ENCODE measurements at places on chromosomes 13 and 19.
A peak's percentile ranks its signal among the peaks of the same experiment; 100 is the strongest.

- DNase-seq, result no peak
These were observed 1.7 kb upstream of the KLK13 start for GRCh38 chr19:51066393-51067186.

DNA sequence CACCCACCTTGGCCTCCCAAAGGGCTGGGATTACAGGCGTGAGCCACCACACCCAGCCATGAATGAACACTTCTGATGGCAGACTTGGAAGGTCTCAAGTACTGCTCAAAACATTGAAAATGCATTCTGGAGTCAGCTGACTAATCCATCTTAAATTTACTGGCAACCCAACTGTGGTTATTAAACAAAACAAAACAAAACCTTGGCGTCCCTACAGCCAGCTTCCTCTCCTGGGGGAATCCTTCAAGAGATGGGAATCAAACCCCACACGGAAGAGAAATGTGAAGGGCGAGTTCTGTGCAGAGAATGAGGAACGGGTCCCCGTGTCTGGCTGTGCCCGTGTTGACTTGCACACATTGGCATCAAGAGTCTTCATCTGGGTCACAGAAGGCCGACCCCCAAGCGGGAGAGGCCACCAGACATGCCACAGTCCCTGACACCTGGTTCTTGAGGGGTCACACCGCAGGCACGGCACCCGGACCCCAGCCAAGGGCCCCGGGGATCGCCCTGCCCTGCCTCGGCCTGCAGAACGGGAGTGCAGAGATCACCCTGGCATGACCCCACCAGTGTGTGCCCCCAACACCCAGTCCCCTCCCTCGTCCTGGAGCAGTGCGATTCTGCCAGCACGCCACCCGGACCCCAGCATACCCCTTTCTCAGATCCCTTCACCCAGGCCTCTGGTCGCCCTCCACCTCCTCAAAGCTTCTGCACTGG is 3.2 kb downstream of the MAP2K2 start:
- DNase-seq, result no peak

GRCh38 chr13:35621989-35622388 is 145.5 kb upstream of the MAB21L1 start:
- DNase-seq, result no peak

DNA sequence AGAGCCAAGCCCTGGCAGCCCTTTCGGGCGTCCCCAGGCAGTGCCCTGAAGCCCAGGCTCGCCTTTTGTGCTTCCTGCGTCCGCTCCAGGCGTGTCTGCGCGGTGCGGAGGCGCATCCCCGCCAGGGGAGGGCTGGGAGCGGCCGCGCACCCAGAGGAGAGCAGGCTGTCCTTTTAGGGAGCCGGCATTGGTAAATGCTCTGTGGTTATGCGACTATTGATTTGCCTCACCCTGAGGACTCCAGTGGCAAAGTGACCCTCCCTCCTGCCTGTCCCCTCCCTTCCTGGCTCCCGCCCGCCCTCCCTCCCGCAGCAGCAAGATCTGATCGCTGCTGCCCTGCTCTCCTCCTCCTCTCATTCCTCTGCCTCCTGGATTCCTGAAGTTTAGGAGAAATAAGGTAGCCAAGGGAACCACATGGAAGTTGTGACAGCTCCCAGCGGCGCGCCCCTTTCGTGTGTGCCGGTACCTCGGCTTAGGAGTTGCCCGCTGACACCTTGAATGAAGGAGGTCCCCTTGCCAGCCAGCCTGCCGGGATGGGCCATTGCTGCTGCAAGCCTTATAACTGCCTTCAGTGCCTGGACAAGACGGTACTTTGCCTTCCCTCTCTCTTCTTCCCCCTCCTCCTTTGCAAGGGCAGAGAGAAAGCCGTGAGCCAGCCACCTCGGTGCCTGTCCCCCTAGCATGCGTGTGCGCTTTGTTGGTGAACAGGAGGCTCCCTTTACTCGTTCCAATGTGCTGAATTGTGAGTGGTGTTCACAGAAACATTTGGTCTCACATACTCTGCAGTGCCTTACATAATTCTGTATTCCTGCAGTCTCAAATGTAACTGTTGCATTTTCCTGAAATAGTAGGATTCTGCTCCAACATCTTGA is 166.9 kb downstream of the SLC7A1 start:
- peak; percentile 72 for DNase-seq

- no peak for DNase-seq
These were observed 6.0 kb downstream of the ERVV-1 start for GRCh38 chr19:53019684-53020083.

GRCh38 chr19:40217027-40217810 is 965 bp downstream of the TTC9B start:
- DNase-seq, result no peak

- no peak for DNase-seq
These were observed 444.8 kb downstream of the LIG4 start for GRCh38 chr13:107770541-107770940.

DNA sequence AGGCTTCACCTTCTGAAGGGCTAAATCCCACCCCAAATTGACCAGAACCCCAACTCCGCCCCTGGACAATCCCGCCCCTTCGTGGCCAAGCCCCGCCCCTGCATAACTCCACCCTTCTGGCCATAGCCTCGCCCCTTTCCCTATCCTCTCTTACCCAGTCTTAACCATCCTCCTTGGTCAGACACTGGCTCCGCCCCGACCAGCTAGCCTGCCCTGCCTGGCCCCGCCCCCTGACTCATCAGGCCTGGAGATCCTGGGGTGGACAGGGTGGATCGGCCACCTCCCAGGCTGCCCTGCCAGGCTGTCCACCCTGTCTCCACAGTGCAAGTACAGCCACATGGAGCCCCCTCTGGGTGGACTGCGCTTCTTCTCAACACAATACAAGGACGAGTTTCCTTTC is 8.0 kb upstream of the ZNF358 start:
- DNase-seq, result peak; percentile 57

- DNase-seq, result no peak
These were observed 2.3 kb downstream of the KISS1R start for GRCh38 chr19:919199-920050.

DNA sequence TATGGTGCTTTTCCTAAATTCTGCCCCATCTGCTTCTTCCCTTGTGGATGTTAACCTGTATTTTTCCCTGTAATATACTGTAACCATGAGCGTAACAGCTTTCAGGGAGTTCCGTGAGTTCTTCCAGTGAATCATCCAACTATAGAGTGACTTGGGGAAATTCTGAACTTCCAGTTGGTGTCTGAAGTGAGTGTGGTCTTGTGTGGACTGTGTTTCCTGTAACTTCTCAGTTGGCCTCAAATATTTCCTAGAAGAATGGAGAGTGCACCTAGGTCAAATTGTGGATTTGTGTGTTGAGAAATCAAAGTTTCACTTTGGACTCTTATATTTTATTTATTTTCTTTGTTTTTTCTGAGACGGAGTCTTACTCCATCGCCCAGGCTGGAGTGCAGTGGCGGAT is 11.0 kb upstream of the ZNF766 start:
- no peak for DNase-seq

GRCh38 chr13:79525064-79525857 is 44.3 kb downstream of the NDFIP2 start:
- no peak for DNase-seq

- DNase-seq, result peak; percentile 18
These were observed 1124.9 kb downstream of the DIAPH3 start for GRCh38 chr13:59038824-59039223.

GRCh38 chr13:46345398-46345797 is 41.7 kb downstream of the RUBCNL start:
- DNase-seq, result no peak

- no peak for DNase-seq
These were observed 116.8 kb downstream of the ENOX1 start for GRCh38 chr13:43669964-43670363.

- no peak for DNase-seq
These were observed 2.4 kb downstream of the DHX34 start for GRCh38 chr19:47351548-47351947.

DNA sequence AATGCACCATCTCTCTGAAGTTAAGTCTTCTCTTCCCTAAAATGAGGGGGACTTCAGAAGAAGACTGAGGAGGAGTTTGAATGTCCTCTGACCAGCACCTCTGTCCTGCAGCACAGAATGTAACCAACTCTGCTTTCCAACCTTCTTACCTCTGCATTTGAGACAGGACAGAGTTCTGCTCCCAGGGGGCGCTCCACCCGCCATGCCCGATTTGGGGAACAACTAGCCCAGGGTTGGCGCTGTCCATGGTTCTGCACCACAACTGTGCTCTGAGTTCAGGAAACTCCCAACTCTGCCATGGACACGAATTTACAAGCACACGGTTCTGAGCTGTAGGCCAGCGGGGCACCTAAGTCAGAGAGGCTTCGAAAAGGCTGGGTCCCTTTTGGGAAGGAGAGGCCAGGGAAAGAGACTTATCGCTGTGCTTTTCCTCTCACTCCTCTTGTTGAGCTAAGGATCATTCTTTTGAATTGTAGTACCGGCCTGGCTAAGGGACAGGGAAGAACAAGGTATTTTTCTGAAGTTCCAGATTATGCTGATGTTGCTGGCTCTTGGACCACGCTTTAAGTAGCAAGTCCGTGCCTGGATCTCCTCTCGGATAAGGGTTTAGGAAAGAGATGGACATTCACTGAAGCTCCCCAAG is 22.2 kb downstream of the SIGLEC5 start:
- peak; percentile 74 for DNase-seq

GRCh38 chr19:45876411-45877197 is 9.3 kb downstream of the IRF2BP1 start:
- peak; percentile 55 for DNase-seq

DNA sequence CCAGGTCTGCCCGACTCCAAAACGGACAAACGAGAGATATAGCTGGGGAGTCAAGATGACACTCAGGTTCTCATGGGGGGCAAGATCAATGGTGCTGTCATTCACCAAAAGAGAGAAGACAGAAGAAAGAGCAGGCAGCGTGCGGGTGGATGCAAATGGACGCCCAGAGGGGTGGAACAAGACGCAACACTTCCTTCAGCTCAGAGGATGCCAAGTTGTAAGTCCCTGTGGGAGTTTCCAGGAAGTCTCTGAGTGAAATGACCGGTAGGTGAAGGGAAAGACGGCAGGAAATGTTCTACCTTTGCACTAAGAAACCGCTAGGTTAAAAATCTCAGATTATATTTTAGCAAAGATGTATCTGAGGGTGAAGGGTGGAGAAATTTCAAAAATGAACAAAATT is 26.5 kb downstream of the TUBGCP3 start:
- DNase-seq, result no peak

DNA sequence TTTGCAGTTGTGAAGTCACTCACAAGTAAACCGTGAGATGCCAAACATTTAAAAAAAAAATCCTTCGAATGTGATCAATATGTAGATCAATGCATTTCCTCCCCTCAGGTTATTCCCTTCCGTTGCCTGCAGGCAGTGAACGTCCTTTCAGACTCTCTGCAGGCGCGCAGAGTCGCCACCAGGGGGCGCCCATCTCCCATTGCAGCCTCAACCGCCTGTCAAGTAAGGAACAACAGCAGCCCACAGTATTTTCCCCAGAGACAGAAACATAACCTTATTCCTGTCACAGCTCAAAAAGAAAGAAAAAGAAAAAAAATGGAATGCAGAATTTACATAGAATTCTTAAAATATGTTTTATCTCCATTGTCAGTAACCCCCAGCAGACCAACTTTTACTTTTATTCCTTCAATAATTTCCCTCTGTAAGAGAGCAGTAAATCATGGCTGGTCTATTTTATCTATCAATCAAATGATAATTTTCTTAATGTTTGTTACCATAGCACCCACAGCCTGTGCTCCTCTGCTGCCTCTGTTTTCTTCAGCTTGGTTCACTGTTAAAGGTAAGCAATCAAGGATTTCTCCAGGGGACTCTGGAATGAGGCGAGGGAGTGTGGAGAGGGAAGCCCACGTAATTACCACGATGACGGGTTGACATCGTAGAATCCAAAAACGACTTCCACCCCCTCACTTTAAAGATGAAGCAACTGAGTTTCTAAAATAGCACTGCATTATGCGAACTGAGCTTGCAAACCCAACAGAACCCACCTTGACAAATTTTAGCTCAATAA is 637.6 kb upstream of the ARGLU1 start:
- peak; percentile 61 for DNase-seq

DNA sequence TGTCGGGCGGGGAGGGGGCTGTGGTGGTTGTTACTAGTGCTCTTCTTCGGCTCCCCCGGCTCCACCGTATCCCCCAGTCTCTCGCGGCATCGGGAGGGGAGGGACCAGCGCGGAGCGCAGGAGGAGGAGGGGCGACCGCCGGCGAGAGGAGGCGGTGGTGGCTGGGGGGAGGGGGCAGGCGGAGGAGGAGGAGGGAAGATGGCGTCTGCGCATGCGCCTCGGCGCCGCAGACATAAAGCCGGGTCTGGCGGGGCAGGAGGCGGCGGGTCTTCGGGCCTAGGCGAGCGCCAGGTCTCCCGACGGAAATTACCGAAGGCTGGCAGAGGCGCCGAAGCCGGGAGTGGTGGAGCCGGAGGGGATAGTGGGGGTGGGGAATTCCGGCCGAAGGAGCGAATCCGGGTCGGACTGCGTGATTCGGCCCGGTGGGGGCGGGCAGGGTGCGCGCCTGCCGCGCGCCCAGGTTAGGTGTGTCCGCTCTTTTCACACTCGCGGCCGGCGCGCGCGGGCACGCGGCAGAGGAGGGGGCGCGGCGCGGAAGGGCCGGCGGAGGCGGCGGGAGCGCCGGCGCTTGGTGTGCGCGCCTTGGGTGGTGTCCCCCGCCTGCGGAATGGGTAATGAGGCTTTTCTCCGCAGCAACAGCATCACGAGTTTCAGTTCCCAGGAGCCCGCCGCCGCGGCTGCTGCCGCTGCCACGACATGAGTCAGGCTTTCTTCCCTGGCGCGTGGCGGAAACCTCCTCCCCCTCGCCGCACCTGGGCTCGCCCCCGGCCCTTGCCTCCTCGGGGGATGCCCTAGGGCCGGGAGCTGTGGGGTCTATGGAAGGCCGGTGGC is 1.3 kb upstream of the TSC22D1 start:
- peak; percentile 86 for DNase-seq

DNA sequence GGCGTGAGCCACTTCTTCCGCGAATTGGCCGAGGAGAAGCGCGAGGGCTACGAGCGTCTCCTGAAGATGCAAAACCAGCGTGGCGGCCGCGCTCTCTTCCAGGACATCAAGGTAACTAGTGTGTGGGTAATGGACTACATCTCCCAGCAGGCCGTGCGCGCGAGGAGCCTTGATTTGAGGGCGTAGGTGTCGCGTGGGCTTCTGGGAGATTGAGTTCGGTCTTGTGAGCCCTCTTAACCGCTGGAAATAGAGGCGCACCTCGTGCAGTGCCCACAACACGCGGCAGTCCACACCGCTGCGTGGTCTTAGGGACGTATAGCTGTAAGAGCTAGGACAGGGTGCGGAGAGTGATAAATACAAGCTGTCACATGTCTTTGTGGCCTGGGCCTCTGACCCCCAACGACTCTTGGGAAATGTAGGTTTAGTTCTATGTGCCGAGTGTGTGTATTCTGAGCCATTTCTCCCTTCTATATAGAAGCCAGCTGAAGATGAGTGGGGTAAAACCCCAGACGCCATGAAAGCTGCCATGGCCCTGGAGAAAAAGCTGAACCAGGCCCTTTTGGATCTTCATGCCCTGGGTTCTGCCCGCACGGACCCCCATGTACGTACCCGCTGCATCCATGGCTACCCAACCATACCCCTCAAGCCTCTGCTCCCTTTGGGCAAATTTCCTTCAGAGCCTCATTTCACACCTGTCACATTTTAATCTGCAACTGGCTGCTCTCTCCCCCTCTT is 864 bp downstream of the FTL start:
- peak; percentile 71 for DNase-seq

- no peak for DNase-seq
These were observed 8.4 kb downstream of the PPP1R14A start for GRCh38 chr19:38247734-38248268.

- DNase-seq, result no peak
These were observed 150.6 kb downstream of the DIAPH3 start for GRCh38 chr13:60013166-60013565.

- DNase-seq, result no peak
These were observed 146.3 kb upstream of the ZNF536 start for GRCh38 chr19:30225676-30226463.

GRCh38 chr13:31986676-31987470 is 44.7 kb upstream of the FRY start:
- DNase-seq, result no peak

Measured in urothelium cell line (cell line).